Astrocyte of the hippocampus (primary cell): ENCODE measurements at places on chromosomes 16 and 17.

DNA sequence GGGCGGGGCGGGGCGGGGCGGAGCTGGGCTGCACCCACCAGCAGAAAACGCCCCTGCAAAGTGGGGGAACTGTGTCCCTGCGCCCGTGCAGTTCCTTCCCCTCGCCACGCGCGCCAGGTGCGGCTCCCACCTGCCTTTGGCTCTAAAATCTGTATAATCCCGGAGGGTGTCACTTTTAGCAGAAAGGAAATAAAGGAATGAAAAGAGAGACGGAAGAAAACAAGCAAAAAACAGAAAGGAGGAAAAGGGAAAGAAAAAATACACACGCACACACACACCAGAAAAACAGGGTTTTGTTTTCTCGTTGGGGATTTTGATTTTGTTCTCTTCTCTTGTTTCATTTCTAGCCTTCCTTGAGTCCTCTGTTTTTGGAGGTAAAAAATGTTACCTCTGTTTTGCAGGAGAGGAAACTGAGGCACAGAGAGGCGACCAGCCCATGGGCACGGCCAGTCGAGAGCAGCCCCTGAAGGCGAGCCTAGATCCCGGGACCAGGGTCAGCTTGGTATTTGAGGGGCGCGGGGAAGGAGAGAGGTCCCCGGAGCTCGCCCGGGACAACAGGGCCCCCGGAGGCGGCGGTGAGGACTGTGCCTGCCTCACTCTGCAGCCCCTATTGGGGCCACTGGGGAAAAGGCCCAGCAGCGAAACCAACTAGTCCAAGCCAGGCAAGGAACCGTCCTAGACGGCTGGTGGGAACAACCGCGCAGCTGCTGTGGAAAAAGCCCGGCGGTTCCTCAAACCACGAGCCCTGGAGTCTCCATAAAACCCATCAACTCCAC is 594 bp upstream of the CARHSP1 start:
- no peak for DNase-seq

GRCh38 chr16:55508941-55509931 is at the start of gene LPCAT2:
Gene LPCAT2 (plus strand): TSS chr16:55509072. CDS start chr16:55509182, 110 bp downstream.
- peak; percentile 95 for DNase-seq

GRCh38 chr17:21072745-21073197 is 30.0 kb upstream of the USP22 start:
- no peak for DNase-seq

GRCh38 chr16:57889522-57889921 is 81.4 kb downstream of the CNGB1 start:
- DNase-seq: no peak

- DNase-seq: no peak
Observed at GRCh38 chr17:59632398-59632797, 12.7 kb downstream of the CLTC start.

DNA sequence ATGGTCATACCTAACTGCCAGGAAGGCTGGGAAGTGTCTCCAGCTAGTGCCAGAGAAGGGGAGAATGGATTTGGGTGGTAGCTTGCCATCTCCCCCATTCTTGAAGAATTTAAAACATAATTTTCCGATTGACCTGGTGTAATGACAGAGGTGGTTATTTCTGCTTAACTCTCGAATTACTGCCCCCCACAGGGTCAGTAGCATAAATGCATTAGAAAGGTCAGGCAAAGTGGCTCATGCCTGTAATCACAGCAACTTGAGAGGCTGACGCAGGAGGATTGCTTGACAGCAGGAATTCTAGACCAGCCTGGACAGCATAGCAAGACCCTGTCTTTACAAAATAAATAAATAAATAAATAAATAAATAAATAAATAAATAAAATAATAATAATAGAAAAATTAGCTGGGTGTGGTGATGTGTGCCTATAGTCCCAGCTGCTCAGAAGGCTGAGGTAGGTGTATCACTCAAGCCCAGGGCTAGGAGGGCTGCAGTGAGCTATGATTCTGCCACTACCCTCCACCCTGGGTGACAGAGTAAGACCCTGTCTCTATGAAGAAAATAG is 27.5 kb downstream of the TMC7 start:
- no peak for DNase-seq

GRCh38 chr17:27793168-27793905 is 7.0 kb downstream of the NOS2 start:
- peak; percentile 58 for DNase-seq
